ENCODE measurements at places on chromosomes 4 and X.
A peak's percentile ranks its signal among the peaks of the same experiment; 100 is the strongest.

GRCh38 chr4:2662598-2662997, 93.5 kb downstream of the TNIP2 start:
- DNase-seq = no peak

DNA sequence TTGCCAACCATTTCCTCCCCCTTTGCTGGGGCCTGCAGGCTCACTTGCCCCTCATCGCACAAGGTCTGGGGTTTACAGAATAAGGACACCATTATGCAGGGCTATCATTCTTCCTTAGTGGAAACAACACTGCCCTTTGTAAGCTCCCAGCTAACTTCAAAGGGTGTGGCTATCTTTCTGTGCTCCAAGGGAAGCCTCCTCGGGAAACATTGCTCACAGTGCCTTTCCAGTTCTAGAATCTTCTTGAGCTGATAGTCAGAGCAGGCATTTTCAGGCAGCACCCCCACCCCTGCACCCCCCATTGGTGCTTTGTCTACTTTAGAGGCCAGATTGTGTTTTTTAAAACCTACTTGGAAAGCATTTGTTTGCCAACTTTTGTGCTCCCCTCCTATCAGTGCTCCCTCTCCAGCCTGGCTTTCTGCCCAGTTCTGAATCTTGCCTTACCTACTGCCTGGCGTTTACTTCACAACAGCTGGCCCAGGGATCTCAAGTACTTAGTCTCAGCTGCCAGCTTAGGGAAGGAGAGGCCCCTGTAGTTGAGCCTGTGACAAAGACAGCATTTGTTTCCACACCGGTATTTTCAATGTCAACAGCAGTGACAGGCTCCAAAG, 53.5 kb downstream of the PLAC1 start:
- no peak for DNase-seq

GRCh38 chrX:48496660-48497059, 12.1 kb upstream of the PORCN start:
- DNase-seq = no peak

GRCh38 chr4:111960241-111960667, 185.0 kb upstream of the FAM241A start:
- DNase-seq = no peak

- no peak for DNase-seq
Measured at GRCh38 chr4:13570916-13571315, 26.6 kb upstream of the NKX3-2 start.

- no peak for DNase-seq
Measured at GRCh38 chrX:12011075-12011474, 127.2 kb upstream of the FRMPD4 start.

- no peak for DNase-seq
Measured at GRCh38 chr4:64940698-64941097, 531.4 kb upstream of the TECRL start.

DNA sequence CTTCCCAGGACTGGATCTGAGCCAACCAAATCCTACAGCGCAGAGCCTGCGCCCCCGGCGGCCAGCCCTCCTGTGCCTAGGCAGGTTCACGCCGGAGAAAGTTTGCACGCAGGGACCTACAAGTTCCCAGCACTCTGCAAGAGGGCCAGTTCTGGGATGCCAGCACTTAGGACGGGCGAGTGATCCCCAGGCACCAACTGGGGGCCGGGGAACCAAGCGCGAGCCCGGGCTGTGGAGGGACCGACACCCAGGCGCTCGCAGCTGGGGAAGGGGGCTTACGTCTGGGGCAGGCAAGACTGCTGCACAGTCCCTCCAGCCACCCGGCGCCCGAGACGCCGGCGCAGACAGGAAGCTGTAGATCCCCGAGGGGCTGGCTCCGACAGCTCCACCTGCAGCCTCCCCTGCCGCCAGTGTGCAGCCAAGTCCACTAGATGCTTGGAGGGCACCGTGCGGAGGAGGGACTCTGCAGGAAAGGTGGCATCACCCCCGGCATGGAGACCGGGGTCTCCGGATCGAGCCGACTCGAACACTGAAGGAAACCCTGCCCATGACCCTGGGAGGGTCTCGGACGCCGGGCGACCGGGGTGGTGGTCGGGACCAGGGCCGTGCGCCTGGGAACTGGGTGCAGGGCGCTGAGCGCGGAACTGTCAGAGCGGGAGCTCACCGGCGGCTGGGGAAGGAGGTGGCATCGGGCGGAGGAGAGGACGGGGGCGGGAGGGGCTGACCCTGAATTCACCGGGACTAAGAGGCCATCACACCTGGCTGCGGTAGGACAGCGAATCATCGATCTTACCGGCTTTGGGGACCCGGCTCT, 566 bp downstream of the CORIN start:
- DNase-seq = peak; percentile 22

- DNase-seq = no peak
Measured at GRCh38 chr4:112515198-112516065, 548 bp downstream of the NEUROG2 start.

DNA sequence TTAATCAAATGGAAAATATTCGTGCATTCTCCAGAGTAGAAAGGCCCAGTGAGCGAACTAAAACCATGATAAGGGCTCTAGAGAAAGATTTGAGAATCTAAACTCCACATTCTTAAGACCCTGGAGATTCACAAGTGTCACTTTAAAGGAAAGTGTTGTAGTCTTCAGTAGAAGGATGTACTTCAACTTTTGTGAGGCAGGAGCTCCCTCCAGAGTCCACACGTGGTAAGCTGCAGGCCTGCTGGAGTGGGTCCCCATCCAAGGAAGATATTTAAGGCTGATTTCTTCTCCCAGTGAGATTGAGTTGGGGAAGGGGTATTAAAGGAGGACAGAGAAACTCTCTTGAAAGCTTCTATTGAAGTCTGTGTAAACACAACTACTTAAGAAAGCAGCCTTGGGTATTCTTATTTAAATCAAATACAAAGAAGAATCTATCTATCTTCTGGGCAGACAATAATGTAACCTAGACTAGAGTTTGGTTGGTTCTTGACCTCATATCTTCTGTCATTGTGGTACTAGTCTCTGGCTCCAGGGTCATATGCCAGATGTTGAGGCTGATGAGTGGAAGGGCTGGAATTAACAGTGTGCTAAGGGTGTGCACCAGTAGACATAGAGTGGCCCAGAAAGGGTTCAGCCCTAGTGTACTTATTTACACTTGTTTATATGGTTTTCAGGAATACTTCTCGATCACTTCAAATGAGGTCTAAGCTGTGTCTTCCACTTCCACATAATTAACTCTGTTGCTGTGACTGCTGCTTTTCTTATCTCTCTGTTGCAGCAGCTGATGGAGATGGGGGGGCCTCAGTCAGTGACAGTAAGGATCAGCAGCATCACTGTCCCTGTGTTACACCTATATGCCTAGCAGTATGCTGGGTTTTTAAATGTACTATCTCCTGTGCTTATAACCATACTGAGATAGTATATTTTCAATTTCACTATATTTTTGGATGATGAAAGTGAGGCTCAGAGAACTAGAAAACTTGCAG, 76.1 kb downstream of the HMGB2 start:
- DNase-seq = peak; percentile 91

- DNase-seq = no peak
Measured at GRCh38 chrX:137982472-137983172, 416.7 kb downstream of the ZIC3 start.
